Mammary microvascular endothelial cell (primary cell): ENCODE measurements at places on chromosomes 5 and 9. TPM values are rescaled to one million over a fixed set of nuclear protein-coding genes. Genes with fewer than 3 reads are reported as not detected.

Gene ZBTB5
- 7.0 and 7.3 TPM in 2 replicates for total RNA-seq

Gene BTNL3
- total RNA-seq: not detected in 2 replicates

Gene BAAT
- total RNA-seq: not detected in 2 replicates

Gene DEPDC1B
- total RNA-seq: 17.4 and 19.1 TPM in 2 replicates

Gene CDKN2B
- 21.0 and 34.4 TPM in 2 replicates for total RNA-seq

Gene ZNF879
- total RNA-seq: 2.0 and 2.7 TPM in 2 replicates

Gene MTRR
- 22.1 and 26.2 TPM in 2 replicates for total RNA-seq

Gene CDH9
- total RNA-seq: not detected in 2 replicates

Gene RETREG1
- not detected in 2 replicates for total RNA-seq

Gene PCDHGC5
- total RNA-seq: 0.15 and 0.20 TPM in 2 replicates

Gene LCN6
- 0.34 TPM in 1 of 2 replicates, not detected in the other for total RNA-seq

Gene FIBCD1
- total RNA-seq: not detected in 2 replicates

Gene SELENOP
- 17.3 and 28.6 TPM in 2 replicates for total RNA-seq

Gene PCDHB8
- total RNA-seq: 0.25 TPM in 1 of 2 replicates, not detected in the other

Gene CHSY3
- total RNA-seq: 1.2 TPM in 2 replicates

Gene SCGB3A2
- total RNA-seq: not detected in 2 replicates

Gene TLX3
- total RNA-seq: not detected in 2 replicates

Gene BHMT
- total RNA-seq: not detected in 2 replicates

Gene GRM6
- total RNA-seq: not detected in 2 replicates

Gene CYLC2
- total RNA-seq: not detected in 2 replicates

Gene PCA3
- 0.13 and 0.34 TPM in 2 replicates for total RNA-seq

Gene SLC6A7
- total RNA-seq: not detected in 2 replicates

Gene PTGES
- total RNA-seq: 0.30 TPM in 1 of 2 replicates, not detected in the other

Gene ORM2
- total RNA-seq: not detected in 2 replicates

Gene PHF2
- 9.9 and 13.2 TPM in 2 replicates for total RNA-seq

Gene FAT2
- total RNA-seq: not detected in 2 replicates

Gene HMMR
- 43.2 and 43.8 TPM in 2 replicates for total RNA-seq

Gene PCDHGA2
- 0.73 and 0.79 TPM in 2 replicates for total RNA-seq

Gene SLC4A9
- not detected in 2 replicates for total RNA-seq
